ENCODE measurements at places on chromosomes 3 and 15. TPM values are rescaled to one million over a fixed set of nuclear protein-coding genes. Genes with fewer than 3 reads are reported as not detected.

The MESP2 gene
- 0.96 TPM for polyA plus RNA-seq

The IQSEC1 gene
- 31.8 TPM for polyA plus RNA-seq

The IGSF10 gene
- polyA plus RNA-seq, result 1.9 TPM

The GOLGA8M gene
- 2.1 TPM for polyA plus RNA-seq

The CHDH gene
- 2.4 TPM for polyA plus RNA-seq

The LMCD1 gene
- 29.2 TPM for polyA plus RNA-seq

The CCNB2 gene
- 45.7 TPM for polyA plus RNA-seq

The KLHL40 gene
- not detected for polyA plus RNA-seq

The SLC22A14 gene
- polyA plus RNA-seq, result 0.78 TPM

The DPPA2 gene
- 0.19 TPM for polyA plus RNA-seq

The CACNA2D3 gene
- polyA plus RNA-seq, result 1.6 TPM

The SLC33A1 gene
- polyA plus RNA-seq, result 39.0 TPM

The TNNC1 gene
- polyA plus RNA-seq, result 6.7 TPM

The IMPDH2 gene
- 228 TPM for polyA plus RNA-seq

The ZNF502 gene
- 13.5 TPM for polyA plus RNA-seq

The PROS1 gene
- polyA plus RNA-seq, result 52.4 TPM

The CD200 gene
- polyA plus RNA-seq, result 43.9 TPM

The ALG3 gene
- polyA plus RNA-seq, result 23.6 TPM

The GUCA1C gene
- polyA plus RNA-seq, result not detected

The COMMD2 gene
- polyA plus RNA-seq, result 54.3 TPM

The C2CD4B gene
- polyA plus RNA-seq, result 0.75 TPM

The GJD2 gene
- polyA plus RNA-seq, result not detected

The MYL3 gene
- polyA plus RNA-seq, result 18.6 TPM
